ENCODE measurements at places on chromosomes 12 and 14.

GRCh38 chr12:122871851-122872780, 23.8 kb downstream of the VPS37B start:
- DNase-seq = no peak

GRCh38 chr12:21975293-21975692, 34.1 kb upstream of the ABCC9 start:
- no peak for DNase-seq

DNA sequence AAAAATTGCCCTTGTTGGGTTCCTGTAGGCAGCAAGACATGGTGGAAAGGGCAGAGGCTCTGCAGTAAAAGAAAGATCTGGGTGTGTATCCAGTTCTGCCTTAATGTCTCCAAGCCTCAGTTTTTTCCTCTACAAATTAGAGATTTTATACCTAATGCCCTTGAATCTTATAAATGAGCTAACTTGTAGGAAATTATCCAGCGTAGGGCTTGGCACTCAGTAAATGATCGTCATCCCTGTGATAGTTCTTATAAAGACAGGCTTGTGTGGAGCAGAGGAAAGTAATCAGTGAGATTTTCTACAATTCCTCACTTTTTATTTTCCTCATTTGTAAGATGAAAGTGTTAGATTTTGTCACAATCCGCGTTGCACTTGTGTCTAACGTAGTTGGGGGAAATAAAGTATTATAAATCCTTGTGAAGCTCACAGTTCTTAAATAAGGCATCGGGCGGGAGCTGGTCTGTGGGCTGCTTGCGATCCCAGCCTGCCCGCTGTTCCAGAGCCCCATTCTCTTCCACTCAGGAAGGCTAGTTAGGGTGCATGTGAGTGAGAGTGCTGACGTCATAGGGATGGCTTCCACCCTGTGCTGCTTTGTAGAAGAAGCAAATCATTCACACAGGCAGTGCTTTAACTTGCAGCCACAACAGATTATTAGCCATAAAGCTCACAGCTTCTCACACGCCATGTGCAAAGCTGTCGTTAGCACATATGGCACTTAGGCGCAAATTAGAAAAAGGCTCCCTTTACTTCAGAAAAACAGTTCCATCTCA, 87.6 kb downstream of the EML1 start:
- no peak for DNase-seq

DNA sequence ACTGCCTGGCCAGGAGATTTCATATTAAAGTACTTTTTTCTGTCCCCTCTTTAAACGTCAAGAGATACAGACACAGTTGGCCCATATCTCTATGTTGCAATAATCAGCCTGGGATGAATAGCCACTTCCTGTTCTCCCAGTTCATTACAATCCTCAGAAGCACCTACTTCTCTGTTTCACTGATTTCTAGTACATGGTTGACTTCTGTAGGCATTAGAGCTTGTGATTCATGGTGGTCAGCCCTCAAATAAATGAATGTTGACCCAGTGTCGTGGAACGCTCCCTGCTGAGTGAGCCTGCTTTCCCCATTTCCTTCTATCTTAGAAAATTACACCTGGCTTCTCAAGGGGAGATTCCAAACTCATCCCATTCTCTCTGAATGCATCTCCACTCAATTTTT, 416.7 kb downstream of the PDZRN4 start:
- no peak for DNase-seq

GRCh38 chr12:103901518-103902173, 28.6 kb upstream of the HSP90B1 start:
- peak; percentile 31 for DNase-seq

- DNase-seq = no peak
These were observed 67.2 kb downstream of the KDM2B start for GRCh38 chr12:121513464-121514183.

- no peak for DNase-seq
These were observed 178.7 kb downstream of the PAWR start for GRCh38 chr12:79512068-79512467.

GRCh38 chr14:100107236-100107635, 42.0 kb downstream of the EVL start:
- no peak for DNase-seq

GRCh38 chr12:93704122-93704521, 26.9 kb downstream of the CRADD start:
- no peak for DNase-seq

- no peak for DNase-seq
These were observed 30.5 kb downstream of the RPH3A start for GRCh38 chr12:112822056-112822455.

DNA sequence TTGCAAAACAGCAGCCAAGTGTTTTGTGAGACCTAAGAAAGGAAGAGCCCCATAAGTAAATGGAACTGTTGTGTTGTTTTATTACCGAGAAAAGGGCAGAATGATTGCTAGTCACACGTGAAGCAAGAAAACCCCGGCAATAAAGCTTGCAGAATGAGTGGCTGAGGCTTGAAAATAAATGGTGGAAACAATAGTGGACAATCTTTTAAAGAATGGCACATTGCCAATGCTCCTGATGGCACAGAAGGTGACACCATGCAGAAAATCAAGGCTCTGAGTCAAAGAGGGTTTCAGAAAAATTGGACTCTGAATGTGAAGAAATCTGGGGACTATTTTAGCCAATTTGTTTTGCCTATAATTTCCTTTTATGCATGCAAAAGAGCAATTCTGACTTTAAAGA, 4.0 kb upstream of the AQP2 start:
- no peak for DNase-seq

GRCh38 chr12:124637581-124637981, 70.2 kb upstream of the NCOR2 start:
- DNase-seq = no peak

DNA sequence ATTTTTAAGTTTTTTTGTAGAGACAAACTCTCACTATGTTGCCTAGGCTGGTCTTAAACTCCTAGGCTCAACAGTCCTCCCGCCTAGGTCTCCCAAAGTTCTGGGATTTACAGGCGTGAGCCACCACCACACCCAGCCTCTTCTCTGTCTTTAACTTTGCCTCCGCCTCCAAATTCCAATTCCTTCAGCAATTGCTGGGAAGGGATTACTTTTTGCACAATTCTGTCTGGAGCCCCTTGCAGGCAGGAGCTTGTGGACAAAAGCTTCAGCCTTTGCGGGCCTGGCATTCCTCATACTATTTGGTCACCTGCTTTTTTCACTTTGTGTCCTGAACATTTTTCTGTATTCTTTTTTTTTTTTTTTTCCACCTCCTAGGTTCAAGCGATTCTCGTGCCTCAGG, 26.0 kb downstream of the SH2B3 start:
- DNase-seq = no peak

DNA sequence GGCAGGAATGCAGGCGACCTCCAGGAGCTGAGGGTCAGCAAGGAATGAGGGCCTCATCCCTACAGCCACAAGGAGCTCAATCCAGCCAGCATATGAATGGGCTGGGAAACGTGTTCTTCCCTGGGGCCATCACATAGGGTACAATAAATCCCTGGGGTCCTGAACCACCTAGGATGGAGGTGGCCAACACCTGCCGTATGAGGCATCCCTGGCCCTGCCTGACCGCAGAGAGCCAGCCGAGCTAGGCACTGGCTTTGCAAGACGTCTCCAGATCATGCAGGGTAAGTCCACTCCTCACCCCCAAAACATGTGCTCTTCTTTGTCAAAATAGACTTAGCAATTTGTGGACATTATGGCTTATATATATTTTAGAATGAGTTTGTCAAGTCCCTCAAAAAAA, 303.7 kb upstream of the DIO3 start:
- DNase-seq = no peak

DNA sequence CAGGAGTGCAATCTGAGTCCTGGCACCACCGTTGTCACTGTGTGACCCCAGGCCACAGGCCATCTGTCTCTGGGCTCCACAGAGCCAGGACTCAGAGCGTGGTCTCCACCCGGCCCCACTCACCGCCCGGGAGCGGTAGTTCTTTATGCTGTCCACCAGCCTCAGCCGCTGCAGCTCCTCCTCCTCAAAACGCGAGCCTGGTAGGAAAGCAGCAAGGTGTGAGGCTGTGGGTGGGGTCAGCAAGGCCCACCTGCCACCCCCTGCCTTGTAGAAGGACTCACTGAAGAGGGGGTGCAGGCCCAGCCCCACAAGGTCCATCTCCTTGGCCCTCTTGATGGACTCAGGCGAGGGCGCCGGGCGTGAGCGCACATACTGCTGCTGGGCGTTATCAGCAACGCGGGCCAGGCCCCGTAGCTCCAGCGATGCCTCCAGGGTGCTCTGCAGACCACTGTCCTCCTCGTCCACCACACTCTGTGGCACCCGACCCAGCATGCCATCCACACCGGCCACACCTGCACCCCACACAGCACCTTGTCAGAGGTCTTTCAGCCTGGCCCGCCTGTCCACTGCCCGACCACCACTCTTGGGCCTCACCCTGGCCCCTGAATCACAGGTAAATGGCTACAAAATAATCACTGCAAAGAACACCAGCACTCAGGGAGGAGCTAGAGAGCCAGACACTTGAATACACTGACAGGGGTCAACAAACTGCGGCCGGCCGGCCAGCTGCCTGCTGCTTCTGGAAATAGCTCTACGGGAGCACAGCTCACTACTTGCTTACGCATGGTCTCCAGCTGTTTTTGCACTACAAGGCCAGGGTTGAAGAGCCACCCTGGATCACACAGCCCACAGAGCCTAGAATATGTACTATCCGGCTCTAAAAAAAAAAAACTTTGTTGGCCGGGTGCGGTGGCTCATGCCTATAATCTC, 16.3 kb downstream of the CFAP73 start:
- no peak for DNase-seq

DNA sequence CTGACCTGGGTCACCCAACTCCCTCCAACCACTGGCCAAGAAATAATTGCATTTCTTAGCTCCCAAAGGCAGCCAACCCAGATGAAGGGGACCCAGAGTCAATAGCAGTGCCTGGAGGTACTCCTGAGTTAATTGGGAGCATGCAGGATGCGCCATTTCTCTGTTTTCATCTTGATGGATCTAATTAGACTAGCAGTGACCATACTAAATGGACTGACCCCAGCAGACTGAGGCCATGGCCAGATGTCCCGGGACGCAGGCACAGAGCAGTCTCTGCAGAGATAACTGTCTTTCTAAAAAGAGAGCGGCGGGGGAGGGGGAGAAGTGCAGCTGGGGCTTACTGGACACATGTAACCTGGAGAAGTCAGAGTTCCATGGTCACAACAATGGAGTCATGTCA, 53.2 kb upstream of the CMKLR1 start:
- no peak for DNase-seq

GRCh38 chr12:82690006-82690405, 3.3 kb downstream of the TMTC2 start:
- no peak for DNase-seq

GRCh38 chr12:123032736-123033391, 52.4 kb downstream of the ARL6IP4 start:
- DNase-seq = no peak

GRCh38 chr12:60075091-60075490, 479.3 kb downstream of the SLC16A7 start:
- no peak for DNase-seq

DNA sequence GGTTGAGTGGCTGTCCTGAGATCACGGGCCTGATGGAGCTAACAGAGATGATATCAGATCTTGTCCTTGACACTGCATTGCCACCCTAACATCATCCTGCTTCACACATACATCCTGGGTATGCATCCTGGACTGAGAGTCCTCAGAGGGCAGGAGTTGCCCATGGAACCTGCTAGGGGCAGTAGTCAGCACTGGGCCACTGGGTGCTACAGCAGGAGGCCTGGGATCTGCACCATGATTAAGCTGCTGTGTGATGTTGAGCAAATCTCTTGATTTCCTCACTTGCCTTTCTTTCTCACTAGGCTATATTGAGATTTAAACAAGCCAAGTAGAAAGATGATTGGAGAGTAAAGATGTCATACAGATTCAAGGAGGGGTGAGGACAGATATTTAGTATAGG, 22.1 kb upstream of the EIF4B start:
- no peak for DNase-seq

DNA sequence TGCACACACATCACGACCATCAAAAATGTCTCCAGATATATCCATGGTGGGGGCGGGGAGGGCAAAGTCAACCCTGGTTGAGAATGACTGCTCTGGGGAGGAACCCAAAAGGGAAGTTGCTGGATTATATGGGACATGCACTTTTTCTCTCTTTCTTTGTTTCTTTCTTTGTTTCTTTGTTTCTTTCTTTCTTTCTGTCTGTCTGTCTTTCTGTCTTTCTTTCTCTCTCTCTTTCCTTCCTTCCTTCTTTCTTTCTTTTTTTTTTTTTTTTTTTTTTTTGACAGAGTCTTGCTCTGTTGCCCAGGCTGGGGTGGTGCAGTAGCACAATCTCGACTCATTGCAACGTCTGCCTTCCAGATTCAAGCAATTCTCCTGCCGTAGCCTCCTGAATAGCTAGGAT, 71.5 kb downstream of the TBX5 start:
- no peak for DNase-seq

DNA sequence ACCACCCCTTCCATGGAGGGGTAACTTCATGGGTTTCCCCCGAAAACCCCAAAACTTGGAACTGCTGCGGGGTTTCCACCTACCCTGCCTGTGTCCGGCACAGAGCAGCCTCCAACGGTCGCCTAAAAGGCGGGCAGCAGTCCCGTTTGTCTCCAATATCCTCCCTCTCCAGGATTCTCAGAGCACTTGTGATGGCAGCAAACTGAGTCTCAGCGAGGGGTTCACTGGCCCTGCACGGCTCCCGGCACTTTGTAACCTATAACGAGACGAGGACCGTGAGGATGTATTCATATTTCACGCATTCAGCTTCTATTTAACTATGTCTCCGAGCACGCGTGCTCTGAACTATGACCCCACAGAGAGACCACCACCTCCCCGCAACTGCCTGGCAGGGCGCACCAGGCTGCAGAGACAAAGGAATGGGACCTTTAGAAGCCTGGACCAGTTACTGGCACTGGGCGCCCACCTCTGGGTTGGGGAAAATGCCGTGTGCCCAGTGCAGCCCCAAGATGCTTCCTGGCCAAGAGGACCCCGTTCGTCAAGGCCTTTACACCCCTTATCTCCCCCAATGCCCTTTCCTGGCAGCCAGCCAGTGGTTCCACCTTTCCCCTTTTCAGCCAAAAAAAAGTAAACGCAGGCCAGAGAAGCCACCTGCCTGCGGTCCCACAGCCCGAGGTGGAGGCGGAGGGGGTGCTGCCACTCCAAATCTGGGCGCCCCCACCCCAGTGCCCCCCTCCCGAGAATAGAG, 173.1 kb upstream of the RTL1 start:
- no peak for DNase-seq

- peak; percentile 95 for DNase-seq
These were observed at the start of gene RPL6 for GRCh38 chr12:112409064-112409905. Gene RPL6 (minus strand): TSS chr12:112409605. CDS start chr12:112408656, 949 bp downstream.

- DNase-seq = peak; percentile 51
These were observed 29.2 kb downstream of the FOS start for GRCh38 chr14:75307700-75308379.

DNA sequence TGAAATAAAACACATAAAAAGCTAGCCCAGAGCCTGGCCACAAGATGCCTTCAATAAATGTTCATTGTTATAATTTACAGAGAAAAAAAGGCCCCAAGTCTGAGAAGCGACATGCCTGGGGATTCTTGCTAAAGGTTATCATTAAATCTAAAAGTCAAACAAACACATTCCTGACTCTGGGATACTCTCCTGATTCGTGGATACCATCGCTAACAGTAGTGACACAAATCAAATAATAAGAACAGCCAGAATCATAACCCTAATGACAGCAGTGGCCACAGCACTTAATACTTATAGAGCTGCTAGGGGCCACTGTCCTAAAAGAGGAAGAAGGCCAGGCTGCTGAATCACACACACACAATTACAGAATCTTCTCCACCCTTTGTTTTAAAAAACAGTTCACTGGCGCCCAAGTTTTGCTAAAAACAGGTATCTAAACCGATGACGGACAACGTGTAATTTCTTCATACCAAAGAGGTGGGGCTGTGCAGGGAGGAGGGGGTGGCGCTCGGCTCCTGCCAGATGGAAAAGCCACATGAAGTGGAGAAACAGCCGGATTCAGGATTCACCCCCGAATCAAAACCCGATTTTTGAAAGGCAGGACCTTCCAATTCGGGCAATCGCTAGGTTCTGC, 1.2 kb downstream of the CLIP1 start:
- no peak for DNase-seq
